ENCODE measurements at places on chromosomes 5 and 9.

GRCh38 chr9:2263665-2264064 is 248.5 kb downstream of the SMARCA2 start:
- no peak for DNase-seq

DNA sequence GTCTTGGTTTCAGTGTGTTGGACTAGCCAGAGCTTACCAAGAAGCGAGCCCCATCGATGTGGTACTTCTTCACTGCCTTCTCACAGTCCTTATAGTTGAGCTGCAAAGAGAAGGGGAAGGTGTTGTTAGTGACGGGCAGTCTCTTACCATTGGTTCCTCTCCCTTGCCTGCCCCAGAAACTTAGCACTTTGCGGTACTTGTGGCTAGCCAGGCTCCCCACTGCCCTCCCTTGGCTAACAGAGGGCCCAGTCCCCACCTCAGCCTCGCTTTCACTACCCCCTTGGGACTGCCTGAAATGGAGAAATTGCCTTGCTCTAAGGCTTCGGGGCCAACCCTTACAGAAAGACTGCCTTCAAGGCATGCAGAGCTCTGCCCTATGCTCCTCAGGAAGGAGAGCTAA is 4.3 kb downstream of the LCP2 start:
- DNase-seq: no peak

DNA sequence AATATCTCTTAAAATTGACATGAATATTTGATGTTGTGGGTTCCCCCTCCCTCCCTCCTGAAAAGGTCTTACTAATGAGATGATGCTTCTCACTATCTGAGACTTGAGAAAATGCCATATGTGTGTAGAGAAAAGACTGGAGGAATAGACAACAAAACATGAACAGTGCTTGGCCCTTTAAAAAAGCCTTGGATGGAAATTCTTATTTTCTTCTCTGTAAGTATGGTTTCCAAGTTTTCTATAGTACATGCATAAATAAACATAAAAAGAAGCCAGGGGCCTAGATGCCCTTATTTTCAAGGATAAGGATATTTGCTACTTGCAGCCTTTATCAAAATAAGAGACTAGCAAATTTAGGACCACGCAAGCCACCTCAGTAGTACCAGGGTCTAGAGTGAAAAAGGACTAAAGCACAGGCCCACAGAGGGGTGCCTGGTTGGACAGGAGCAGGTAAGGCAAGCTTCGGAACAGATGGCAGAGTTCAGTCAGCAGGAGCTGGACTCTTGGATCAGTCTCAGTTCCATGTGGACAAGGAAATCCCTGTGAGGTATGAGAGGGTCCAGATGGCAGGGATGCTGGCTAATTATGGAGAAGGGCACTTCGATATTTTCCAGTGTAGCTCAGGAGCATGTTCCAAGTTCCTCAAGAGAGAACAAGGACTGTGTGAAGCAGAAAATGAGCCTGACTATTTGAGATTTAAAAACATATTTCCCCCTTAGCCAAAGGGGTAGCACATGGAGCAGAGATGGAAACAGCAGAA is 4.6 kb upstream of the ANP32B start:
- no peak for DNase-seq

DNA sequence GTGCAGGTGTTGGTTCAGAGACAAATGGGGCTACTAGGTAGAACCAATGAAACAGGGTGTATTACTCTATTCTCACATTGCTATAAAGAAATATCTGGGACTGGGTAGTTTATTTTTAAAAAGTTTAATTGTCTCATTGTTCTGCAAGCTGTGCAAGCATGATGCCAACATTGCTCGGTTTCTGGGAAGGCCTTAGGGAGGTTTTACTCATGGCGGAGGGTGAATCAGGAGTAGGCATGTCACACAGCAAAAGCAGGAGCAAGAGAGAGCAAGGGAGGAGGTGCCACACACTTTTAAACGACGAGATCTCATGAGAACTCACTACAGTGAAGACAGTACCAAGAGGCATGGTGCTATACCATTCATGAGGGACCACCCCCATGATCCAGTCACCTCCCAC is 134.6 kb downstream of the PIK3R1 start:
- no peak for DNase-seq

GRCh38 chr5:73374520-73375190 is 73.9 kb downstream of the FOXD1 start:
- no peak for DNase-seq

GRCh38 chr9:95570150-95570549 is 53.4 kb upstream of the PTCH1 start:
- DNase-seq: no peak

GRCh38 chr9:113770396-113770795 is 105.7 kb upstream of the ZNF618 start:
- no peak for DNase-seq

GRCh38 chr5:110702704-110703103 is 23.8 kb downstream of the TMEM232 start:
- no peak for DNase-seq

DNA sequence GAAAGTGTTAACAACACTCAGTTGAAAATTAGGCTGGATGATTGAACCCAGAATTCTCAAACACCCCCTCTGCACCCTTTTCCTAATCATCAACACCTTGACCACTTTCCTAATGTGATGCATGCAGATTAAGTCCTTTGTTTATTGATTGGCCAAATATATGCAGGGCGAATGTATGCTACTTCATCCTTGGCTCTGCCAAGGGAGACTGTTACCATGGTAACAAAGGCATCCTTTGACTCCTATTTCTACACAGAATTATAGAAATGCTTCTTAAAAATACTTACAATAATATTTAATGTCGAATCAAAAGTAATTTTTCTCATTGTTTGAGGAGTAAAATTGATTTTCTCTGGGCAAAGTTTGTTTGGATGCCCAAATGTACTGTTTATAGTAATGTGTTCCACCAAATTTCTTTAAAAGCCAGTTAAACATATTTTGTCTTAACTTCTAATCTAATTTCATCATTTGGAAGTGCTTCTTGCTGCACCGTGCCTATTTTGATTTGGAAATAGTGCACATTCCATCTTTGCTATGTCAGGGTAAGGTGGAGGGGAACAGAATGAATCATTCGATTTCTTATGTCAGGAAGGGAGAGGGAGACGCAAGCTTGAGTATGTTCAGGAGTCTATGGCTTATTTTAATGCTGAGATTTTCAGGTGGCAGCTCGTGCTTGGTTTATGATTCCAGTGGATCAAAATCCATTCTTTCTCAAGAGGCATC is 1384.3 kb upstream of the WWC1 start:
- no peak for DNase-seq

DNA sequence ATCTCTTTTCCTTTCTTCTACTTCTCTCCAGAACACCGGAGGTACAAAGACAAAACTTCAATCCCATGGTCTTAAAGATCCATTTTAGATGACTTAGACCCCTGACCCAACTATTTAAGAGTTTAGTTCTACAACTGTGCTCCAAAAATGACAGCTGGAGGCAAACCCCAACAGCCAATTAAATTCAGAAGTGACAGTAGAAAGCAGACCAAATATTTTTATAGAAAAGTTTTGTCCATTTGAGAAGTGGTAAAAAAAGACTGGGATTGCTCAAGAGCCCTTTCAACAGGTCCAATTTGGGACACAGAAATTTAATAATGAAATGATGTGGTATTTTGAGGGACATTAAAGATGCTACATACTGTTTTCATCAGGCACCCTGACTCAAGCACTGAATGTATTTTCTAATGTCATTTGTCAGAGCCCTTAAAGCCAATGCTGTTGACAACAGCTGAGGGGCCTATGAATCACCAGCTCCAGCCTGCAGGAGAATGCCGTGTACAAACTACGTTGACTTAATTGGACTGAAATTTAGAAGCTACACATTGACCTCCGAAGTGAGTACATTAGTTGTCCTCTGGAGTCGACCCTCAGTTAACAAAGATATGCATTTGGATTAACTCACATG is 147.5 kb upstream of the PIK3R1 start:
- DNase-seq: no peak

DNA sequence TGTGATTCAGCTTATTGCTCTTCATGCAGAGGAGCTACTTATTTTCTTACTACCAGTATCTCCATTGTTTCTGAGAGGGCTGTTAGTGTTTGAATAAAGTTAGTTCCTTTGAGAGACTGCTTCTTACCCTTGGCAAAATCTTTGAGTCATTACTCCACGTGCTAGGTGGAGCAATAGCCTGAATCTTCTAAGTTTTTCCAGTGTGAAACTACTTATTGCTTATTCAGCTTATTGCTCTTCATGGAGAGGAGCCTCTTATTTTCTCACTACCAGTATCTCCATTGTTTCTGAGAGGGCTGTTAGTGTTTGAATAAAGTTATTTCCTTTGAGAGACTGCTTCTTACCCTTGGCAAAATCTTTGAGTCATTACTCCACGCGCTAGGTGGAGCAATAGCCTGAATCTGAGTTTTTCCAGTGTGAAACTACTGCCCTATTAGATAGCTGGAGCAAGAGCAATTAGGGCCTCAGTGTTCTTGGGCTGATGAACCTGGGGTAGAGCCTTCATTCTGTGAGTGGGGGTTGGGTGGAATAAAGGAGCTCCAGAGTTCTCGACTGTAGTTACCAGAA is 41.9 kb downstream of the GPBP1 start:
- DNase-seq: no peak

GRCh38 chr5:151383011-151383410 is 35.7 kb upstream of the SLC36A2 start:
- no peak for DNase-seq

- DNase-seq: no peak
These were observed 201 bp downstream of the DOLK start for GRCh38 chr9:128947277-128947526.

DNA sequence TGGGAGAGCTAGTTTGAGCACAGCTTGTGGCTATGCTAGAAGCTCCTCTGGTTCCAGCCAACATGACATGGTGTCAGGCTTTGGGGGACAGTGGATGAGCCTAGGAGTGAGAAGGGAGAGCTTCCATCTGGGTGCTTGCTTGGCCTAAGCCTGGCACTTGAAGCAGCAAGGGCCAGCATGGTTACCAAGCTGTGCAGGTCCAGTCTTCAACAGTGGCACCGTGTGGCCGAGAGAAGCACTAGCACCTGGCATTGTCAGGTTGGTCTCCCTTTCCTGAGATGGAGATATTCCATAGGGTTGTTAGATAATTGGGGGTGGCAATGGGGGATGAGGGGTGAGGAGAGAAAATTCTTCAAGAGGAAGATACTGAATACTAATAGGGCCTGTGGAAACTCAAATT is 261.9 kb downstream of the PBX3 start:
- no peak for DNase-seq

DNA sequence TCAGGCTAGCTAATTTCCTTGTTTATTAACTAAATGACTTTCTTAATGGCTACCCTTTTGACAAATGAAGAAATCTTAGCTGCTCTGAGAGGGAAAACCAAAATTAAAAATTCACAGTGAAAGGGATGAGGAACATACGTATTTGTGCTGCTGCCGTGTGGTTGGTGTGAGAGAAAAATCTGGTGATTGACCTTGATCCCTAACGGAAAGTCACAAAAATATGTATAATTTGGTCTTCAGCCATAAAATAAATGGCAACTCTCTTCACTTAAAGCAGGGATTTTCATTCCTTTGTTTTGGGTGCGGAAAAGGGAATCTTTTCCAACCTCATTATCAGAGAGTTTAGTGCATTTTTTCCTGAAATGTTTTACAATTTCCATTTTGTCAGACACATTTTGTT is 40.4 kb downstream of the PAM start:
- no peak for DNase-seq

- DNase-seq: no peak
These were observed 78.9 kb upstream of the ZNF462 start for GRCh38 chr9:106784076-106784475.

GRCh38 chr9:89982016-89982415 is 377.2 kb downstream of the GADD45G start:
- DNase-seq: no peak

DNA sequence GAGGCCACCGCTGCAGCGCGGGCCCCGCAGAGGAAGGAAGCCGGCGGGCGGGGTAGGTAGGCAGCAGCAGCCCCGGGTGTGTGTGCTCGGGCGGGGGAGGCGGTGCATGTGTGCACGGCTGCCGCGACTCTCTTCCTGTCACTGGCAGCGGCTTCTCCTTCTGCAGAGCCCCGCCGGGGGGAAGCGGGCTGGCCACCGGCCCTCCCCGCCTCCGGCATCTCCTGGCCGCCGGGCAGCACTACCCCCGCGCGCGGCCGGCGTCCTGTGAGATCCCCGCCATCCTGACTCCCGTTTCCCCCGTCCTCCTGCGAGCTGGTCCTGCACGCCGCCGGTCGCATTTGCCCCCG is 315 bp downstream of the PIK3R1 start:
- no peak for DNase-seq

DNA sequence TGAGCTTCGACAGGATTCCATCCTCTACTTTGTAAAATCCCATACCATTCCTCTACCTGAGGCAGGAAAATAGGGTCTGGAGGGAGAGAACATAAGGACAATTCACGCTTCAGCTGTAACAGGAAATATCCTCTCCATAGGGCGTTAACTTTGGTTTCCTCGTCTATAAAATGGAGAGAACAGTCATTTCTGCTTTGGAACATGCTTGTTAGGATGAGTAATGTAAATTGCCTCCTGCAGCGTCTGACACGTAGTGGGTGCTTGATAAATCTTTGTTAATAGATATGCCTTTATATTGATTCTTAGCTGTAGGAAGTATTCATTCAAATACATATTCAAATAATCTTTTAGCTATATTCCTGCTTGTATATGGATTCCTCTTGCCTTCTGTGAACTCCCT is 711 bp upstream of the SUB1 start:
- no peak for DNase-seq

- DNase-seq: no peak
These were observed 468.7 kb upstream of the TYRP1 start for GRCh38 chr9:12224449-12224848.

- peak; percentile 45 for DNase-seq
These were observed 91.7 kb upstream of the SHB start for GRCh38 chr9:38160613-38161215.

GRCh38 chr9:125747765-125748445 is 732 bp downstream of the PBX3 start:
- no peak for DNase-seq

DNA sequence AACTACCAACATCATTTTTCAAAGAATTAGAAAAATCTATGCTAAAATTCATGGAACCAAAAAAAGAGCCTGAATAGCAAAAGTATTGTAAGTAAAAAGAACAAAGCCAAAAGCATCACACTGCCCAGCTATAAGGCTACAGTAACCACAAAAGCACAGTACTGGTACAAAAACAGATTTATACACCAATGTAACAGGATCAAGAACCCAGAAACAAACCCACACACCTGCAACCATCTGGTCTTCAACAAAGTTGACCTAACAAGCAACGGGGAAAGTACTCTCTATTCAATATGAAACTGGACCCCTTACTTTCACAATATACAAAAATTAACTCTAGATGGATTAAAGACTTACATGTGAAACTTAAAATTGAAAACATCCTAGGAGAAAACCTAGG is 94.2 kb upstream of the TARS1 start:
- DNase-seq: no peak
